ENCODE measurements at places on chromosomes 4 and X.
A peak's percentile ranks its signal among the peaks of the same experiment; 100 is the strongest.

GRCh38 chr4:118345813-118346212 lies 7.0 kb downstream of the PRSS12 start:
- DNase-seq, result peak; percentile 55

- DNase-seq, result no peak
These were observed 9.3 kb downstream of the TMEM144 start for GRCh38 chr4:158219623-158220022.

DNA sequence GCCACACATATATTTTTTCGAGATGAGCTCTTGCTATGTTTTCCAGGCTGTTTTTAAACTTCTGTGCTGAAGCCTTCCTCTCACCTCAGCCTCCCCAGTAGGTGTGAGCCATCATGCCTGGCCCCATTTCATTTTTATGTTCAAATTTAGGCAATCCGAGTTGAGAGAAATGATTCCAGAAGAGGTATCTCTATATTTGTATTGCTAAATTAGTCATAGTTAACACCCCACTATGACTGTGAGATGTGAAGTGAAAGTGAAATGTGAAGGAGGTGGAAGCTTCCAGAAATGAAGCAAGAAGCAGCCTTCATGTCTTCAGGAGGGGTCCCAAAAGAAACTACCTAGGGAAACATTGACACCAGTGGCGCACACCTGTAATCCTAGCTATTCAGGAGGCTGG lies 17.7 kb downstream of the APELA start:
- DNase-seq, result no peak

DNA sequence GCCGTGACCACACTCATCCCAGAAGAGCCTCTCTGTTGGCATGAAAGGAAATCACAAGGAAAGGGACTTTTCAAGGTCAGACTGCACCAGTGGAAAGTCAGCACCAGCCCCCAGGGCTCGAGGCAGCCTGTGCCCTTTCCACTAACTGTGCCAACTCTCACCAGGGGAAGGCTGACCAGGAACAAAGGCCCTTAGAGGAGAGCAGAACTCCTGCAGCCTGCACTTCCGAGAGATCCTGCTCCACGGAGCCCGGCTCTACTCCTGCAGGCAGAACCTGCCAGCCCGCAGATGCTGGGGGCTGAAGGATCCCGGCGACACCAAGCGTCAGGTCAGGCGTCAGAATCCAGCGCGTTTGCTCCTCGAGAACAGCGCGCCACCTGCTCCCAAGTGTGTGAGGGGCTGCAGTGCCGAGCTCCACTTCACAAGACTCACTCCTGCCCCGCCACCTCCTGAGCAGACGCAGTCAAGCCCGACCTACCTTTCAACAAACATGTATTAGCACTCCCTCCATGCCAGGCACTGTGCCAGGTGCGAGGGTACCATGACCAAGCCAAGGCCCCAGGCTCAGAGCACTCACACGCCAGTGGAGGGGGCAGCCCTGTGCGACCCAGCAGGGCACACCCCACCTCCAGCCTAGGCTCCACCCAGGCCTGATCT lies 13.6 kb upstream of the HELT start:
- no peak for DNase-seq

GRCh38 chr4:87209696-87210095 lies 10.7 kb downstream of the KLHL8 start:
- peak; percentile 27 for DNase-seq

GRCh38 chr4:39802005-39802404 lies 104.1 kb downstream of the UBE2K start:
- no peak for DNase-seq

DNA sequence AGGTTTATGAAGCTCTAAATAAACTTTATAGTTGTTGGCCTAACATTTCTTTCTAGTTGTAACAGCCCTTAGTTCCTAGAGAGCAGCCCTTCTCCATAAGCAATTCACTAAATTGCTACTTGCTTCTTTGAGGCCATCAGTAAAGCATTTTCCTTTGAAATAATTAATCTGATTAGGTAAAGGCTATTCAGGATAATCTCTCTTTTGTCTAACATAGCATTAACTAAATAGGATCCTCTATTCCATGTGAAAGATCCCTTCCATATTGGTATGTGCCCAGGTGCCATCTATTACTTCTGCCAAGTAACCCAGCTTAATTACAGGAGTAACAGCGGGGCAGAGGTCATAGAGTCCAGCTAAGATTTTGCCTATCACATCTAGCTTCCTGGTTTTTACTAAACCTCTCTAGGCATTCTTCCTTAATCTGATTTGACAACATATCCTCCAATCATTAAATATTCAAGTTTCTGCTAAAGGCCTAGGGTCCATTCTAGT lies 1408.0 kb downstream of the PCDH18 start:
- DNase-seq, result no peak

GRCh38 chrX:63930140-63930539 lies 145.1 kb upstream of the ARHGEF9 start:
- no peak for DNase-seq

- DNase-seq, result no peak
These were observed 64.3 kb upstream of the FTHL17 start for GRCh38 chrX:31136144-31136611.

- no peak for DNase-seq
These were observed 89.0 kb downstream of the NAF1 start for GRCh38 chr4:163077680-163078079.

DNA sequence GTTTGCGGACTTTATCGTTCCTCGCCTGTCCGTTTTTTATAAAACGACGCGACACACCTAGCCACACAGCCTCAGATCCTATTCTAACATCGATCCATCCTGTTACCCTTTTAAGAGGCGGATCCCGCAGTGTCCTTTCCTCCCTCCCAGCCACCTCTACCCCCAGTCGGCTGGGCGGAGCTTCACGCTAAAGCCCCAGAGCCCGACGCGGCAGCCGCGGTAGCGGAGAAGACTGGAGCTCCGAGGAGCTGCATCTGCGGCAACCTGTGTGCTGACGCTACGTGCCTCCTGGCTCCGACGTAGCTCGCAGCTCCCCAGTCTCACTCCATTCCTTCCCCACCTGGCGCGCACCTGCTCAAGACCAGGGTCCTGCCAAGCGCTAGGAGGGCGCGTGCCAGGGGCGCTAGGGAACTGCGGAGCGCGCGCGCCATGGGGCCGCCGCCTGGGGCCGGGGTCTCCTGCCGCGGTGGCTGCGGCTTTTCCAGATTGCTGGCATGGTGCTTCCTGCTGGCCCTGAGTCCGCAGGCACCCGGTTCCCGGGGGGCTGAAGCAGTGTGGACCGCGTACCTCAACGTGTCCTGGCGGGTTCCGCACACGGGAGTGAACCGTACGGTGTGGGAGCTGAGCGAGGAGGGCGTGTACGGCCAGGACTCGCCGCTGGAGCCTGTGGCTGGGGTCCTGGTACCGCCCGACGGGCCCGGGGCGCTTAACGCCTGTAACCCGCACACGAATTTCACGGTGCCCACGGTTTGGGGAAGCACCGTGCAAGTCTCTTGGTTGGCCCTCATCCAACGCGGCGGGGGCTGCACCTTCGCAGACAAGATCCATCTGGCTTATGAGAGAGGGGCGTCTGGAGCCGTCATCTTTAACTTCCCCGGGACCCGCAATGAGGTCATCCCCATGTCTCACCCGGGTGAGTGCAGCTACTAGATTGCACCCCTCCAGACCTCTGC lies at the start of gene RNF128:
TSS of gene RNF128 (plus strand) at position 217 of the 953 bp plus-strand sequence. CDS start at position 430, 213 bp downstream.
- no peak for DNase-seq

All from amniotic epithelial cell (primary cell).